Stimulated activated CD4-positive, alpha-beta T cell treated with anti-CD3 and anti-CD28 coated beads, Interleukin-1b, Interleukin-23, amount 100 ng/mL, for 24 hours (primary cell): ENCODE measurements at places on chromosomes 5 and 9.

- no peak for DNase-seq
Observed at GRCh38 chr5:168407211-168407610, 79.1 kb upstream of the RARS1 start.

DNA sequence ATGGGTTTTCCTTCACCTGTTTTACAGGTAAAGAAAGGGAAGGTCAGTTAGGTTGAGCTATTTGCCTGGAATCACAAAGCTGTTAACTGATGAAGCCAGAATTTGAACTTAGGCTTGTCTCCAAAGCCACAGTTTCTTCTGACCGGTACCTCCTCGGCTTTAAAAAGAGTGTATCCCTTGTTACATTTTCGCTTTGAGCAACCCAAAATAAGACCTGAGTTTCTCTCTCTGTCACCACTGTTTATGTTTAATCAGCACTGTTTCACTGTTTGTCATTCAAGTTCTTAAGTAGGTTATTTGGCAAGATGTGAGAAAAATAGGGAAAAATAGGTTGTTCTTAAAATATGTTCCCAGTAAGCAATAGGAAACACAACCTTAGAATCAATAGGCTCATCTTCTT lies 84.6 kb downstream of the VCAN start:
- no peak for DNase-seq

GRCh38 chr9:5531101-5531882 lies 21.0 kb downstream of the PDCD1LG2 start:
- DNase-seq: no peak

DNA sequence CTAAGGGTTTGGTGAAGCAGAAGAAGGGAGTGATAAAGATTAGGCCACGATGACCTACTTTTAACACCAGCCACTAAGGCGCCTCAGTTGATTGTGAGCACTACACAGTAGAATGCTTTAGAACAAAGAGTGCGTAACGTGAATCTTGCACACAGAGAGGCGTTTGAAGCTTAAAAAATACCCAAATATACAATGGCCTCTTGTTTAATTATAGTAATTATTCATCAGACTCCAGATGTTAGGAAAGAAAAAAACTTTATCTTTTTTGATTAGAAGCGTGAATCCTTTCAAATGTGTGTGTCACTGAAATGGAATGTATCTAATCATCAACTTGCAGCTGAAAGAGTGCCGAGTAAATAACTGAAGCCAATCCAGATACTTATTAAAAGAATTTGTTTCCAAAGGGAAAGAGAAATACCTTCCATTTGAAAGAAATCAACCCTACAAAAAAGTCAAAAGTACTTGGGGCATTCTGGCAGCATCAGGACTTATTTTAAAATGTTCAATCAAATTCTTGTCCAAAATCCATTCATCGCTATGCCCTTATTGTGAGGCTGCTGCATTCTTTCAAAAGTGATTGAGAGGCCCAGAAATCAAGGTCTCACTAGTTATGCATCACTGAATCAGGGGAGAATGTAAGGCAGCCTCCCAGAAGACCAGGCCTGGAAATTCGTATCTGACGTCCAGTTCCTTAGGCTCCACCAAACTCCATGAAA lies 337.5 kb downstream of the ZNF608 start:
- no peak for DNase-seq

- DNase-seq: no peak
Observed at GRCh38 chr5:151742870-151743294, 15.5 kb downstream of the ATOX1 start.

GRCh38 chr5:94544875-94545547 lies 73.4 kb downstream of the KIAA0825 start:
- DNase-seq: no peak

- no peak for DNase-seq
Observed at GRCh38 chr9:76516350-76516749, 57.4 kb downstream of the GCNT1 start.
